ENCODE measurements at places on chromosomes 7 and 10. TPM values are rescaled to one million over a fixed set of nuclear protein-coding genes. Genes with fewer than 3 reads are reported as not detected.

The HOXA1 gene
- total RNA-seq = 0.28 TPM

The MLXIPL gene
- total RNA-seq = 0.05 TPM

The ASIC3 gene
- 0.14 TPM for total RNA-seq

The CYP2C19 gene
- not detected for total RNA-seq

The ZNF727 gene
- total RNA-seq = 0.24 TPM

The POT1 gene
- total RNA-seq = 38.5 TPM

The SPDYE1 gene
- not detected for total RNA-seq

The TDRD1 gene
- total RNA-seq = 0.52 TPM

GRCh38 chr10:101301111-101301731 is 52.7 kb upstream of the BTRC start:
- no peak for DNase-seq

DNA sequence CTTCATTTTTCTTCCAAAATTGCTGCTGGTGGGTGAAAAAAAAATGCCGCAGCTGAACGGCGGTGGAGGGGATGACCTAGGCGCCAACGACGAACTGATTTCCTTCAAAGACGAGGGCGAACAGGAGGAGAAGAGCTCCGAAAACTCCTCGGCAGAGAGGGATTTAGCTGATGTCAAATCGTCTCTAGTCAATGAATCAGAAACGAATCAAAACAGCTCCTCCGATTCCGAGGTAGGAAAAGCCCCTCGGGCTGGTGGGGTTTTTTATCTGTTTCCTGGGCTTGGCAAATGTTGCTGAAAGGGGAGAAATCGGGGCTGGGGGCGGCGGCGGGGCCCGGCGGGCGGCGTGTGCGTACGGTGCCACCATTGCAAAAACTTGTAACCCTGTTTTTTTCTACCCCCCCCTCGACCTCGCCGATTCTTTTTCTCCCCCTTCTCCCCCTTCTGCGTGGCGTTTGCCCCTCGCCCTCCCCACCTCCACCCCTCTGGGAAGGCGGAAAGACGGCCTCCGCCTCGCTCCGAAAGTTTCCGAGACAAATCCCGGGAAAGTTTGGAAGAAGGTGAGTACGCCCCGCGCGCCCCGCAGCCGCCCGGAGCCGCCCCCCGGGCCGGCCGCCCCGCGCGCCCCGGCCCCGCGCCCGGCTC is 789 bp downstream of the TCF7L2 start:
- peak; percentile 26 for DNase-seq

- no peak for DNase-seq
These were observed 156.5 kb downstream of the ITGA8 start for GRCh38 chr10:15563246-15563645.

DNA sequence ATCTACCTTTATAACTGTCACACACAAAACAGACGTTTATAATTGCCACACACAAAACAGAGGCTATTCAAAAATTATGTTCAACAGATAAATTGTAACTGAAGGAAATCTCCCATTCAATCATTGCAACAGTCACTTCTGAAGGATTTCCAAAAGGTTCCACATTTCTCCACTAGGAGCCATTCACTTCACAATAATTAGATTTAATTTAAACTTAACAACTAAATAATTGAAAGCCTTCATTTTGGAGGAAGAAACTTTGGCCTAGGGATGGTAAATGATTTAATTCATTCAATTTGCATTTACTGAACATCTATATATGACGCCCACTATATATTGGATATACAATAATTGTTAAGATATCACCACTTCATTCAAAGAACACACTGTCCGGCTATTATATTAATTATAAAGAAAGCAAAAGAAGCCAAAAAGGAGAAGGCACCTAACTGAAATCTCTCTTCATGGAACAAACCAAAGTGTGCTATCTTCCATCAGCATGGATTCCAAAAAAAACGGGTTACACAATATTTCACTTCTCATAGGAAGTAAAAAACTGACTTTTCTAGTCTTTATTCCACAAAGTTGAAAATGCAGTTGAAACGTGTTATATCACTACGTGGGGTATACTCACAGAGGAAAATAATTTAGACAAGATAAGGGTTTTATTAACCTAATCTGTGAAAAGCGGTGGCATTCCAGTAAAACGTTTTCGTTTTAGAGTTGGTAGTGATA is 1.7 kb downstream of the ATAD1 start:
- no peak for DNase-seq

DNA sequence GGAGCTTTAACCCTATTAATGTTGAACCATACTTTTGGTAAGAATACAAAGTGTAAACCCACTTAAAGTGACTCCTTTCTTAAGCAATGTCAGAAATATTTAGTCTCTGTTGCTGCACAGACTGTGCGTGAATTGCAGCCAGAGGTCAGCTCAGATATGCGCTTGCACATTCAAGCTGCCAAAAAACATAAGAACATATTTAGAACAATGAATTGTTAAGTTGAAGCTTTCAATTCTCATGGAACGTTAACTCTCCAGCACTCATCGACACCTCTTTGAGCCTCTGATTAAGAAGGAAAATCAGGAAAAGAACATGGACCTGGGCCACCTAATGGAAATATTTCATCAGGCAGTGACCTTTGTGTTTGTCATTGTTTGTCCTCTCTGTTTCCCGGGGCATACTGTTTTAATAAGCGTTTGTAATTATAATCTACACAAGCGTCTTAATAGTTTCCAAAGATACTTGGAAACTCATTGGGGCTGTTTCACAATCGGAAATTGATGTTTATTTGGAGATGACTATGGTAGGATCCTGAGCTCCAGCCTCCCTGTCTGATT is 193.0 kb upstream of the CELF2 start:
- DNase-seq = no peak

DNA sequence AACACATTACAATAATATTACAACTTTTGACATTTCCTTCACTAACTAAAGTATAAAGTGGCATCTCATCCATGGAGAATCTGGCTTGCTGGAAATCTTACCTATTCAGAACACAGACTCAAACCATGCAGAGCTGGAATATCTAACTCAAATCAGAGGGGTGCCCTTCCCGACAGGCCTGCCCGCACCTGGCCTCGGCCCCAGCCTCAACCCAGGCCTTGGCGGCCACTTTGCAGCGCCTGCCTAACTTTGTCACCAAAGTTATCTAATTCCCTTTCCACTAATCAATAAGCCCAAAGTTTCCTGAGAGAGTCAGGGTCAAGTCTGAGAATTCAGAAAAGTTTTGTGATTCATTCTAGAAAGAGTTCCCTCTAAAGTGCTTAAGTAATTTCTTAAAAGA is 212.9 kb downstream of the COBL start:
- no peak for DNase-seq

GRCh38 chr10:70932392-70933196 is 44.2 kb upstream of the PCBD1 start:
- no peak for DNase-seq

- no peak for DNase-seq
These were observed 167.3 kb downstream of the CALCR start for GRCh38 chr7:93407239-93407638.

DNA sequence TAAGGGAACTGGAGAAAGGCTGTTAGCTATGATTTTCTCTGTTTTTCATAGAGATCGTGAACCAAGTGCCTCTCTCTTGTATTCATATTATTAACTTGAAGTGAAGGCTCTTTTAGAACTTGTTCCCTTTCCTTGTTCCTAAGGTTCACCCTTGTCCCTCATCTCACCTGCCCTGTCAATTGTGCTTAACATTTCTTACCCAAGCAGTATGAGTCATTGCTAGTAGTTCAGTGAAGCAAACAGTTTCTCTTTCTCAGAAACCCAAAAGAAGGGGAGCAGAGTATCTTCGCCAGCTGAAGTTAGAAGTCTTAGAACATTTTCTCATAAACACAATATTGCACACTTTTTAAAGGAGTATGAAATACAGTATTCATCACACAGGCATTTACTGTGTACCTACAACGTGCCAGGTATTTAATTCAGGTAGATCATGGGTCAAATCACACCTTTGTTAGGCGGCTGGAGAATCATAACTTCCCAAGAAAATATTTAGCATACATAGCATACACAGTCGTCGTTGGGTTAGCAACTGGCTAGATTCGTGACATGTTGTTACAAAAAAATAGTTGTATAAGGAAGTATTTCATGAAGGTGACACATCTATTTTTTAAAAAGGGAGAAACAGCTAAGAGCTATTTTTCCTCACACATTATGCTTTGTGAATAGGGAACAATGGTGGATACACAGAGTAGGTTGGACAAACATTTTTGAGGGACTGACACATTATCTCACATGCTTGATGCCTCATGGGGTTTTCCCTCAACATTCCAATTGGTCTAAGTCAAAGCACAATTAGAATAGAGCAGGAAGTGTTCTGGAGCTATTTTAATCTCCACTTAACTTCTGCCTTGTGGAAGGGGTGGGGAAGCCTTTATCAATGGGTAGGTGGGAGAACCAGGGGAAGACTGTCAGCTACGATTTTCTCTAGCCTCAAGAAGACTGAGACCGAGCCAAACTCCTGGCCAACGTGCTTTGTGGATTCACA is 13.2 kb downstream of the HDAC9 start:
- DNase-seq = no peak

DNA sequence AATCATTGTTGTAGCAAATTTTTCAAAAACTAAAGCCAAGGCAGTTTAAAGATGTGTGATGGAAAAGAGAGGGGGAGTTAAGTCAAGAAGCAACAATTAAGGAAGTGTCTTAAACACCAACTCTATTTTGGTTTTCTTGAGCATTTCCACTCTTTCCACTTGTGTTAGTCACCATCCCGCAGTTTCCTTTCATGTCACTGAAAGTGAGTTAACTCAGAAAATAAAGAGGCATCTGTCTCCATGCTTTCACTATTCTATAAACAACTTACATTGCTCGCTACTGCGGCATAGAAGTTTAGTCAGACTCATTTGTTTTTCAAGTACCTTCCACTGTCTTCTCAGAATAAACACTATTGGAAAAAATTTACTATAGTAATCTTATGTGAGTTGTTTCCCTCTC is 284.9 kb upstream of the SEMA3D start:
- no peak for DNase-seq

- no peak for DNase-seq
These were observed 826.7 kb downstream of the TYW1 start for GRCh38 chr7:67823345-67823744.

- DNase-seq = no peak
These were observed 997.0 kb upstream of the POT1 start for GRCh38 chr7:125926621-125927020.

- DNase-seq = no peak
These were observed 27.6 kb upstream of the RUFY2 start for GRCh38 chr10:68434657-68435056.

DNA sequence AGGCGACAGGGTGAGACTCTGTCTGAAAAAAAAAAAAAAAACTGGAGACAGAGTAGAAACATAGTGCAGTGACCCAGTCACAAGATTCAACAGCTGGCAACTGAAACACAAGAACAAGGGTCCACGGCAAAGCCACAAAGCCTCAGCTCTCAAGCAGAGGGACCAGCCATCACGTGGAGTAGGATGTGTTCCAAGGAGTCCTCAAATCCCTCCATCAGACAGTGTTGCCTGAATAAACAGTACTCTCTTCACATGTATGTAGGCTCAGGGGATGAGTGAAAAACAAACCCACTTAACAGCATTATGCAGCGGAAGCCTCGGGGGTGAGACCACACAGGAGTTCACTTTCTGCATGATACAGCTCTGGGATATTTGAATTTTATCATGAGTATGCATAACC is 62.0 kb downstream of the SLIT1 start:
- DNase-seq = no peak

DNA sequence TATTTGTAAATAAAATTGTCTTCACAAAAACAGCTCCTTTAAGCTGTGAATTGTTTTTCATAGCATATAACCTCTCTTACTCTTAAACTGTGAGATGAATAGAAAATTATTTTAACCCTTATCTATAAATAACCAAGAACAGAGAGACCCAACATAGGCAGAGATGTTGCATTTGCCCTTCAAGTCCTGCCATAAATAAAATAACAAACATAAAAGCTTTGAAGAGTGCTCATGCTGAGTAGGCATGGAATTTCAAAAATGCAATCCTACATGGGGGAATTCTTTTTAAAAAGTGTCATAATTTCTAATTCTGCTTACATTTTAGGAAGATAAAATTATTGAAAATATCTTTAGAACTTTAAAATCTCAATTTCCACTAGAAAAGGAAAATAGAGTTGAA is 124.1 kb upstream of the FERD3L start:
- no peak for DNase-seq

- no peak for DNase-seq
These were observed 780.2 kb downstream of the MAGI2 start for GRCh38 chr7:78673272-78673671.

DNA sequence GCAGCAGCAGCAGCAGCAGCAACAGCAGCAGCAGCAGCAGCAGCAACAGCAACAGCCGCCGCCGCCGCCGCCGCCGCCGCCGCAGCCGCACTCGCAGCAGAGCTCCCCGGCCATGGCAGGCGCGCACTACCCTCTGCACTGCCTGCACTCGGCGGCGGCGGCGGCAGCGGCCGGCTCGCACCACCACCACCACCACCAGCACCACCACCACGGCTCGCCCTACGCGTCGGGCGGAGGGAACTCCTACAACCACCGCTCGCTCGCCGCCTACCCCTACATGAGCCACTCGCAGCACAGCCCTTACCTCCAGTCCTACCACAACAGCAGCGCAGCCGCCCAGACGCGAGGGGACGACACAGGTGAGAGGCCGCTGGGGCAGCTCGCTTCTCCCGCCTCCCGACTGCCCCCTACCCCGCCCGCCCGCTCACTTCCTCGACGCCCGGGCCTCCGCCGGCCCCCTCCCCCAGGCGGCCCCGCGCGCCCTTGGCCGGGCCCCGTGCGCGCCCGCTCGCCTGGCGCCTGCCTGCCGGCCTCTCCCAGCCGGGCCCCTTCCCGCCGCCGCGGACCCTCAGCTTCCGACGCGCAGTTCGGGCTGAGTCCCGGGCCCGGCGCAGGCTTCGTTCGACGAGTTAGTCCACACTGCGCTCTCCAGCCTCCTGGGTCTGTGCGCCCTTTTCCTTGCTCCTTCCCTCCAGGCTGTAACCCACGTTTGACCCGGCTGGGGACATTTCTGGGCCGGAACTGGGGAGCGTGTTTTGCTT is 882 bp downstream of the DLX6 start:
- no peak for DNase-seq

DNA sequence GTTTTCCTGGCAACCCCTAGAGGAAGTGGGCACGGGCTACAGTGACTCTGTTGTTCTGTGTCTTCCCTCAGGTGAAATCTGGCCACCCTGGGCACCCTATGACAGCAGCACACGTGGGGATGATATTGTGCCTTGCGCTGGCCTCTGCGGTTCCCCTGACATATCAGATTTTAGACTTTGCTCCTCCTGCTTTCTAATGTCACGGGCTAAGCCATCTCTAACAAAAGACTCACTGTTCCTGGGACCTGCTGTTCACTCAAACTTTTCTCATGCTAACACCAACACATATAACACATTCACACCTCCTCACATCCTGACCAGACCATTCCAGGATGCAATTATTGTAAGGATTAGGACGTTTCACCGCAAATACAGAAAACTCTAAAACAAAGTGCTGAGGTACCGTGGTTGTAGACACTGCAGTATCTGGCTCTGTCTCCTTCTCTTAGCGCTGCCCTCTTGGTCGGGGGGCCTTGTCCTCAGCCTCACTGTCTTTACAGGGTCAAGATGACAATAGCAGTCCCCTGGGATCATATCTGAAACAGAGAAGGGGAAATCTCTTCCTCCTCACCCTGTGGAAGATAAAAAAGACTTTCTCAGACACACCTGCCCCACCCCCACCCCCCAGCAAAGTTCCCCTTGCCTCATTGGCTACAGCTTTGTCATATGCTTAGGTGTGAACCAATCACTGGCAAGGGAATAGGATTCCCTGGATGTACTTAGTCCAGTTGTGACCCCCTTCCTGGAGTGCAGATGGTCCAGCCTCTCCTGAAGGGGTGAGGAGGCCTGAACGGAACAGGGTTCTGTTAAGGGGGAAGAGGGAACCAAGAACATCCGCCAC is 14.1 kb downstream of the CHN2 start:
- DNase-seq = peak; percentile 46
